ENCODE measurements at places on chromosomes 3 and 15.

DNA sequence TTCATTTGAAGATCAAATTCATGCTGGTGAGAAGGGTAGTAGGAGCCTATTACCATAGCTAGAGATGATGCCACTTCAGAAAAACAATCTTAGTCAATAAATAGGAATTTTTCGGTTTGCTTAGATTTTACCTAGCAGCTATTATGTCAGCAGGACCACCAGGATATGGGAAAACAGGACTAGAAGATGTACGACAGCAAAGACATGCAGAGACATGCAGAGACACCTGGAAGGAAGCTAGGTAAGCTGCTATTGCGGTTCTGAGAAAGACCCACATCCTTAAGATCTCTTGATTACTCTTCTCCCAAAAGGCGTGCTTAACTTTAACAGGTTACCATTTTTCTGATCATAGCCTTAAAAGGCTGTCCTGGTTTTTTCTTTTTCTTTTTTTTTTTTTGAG lies 64.8 kb upstream of the THSD4 start:
- no peak for DNase-seq

DNA sequence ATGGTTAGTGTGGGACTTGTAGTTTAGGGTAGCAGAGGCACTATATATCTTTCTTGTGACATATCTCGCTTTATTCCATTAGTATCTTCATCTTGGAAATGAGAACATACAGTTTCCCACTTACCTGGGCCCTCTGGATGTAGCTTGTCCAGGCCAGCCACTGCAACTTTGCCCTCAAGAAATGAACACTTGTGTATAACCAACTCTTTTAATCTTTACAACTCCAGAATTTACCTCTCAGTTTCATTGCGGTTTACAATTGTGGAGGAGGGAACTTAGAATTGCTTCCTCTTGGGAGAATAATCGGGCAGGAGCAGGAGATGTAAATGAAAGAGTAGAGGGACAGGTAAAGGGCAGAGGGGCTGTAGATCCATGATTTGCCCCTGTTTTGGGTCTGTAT lies 18.4 kb upstream of the TRA2B start:
- no peak for DNase-seq

DNA sequence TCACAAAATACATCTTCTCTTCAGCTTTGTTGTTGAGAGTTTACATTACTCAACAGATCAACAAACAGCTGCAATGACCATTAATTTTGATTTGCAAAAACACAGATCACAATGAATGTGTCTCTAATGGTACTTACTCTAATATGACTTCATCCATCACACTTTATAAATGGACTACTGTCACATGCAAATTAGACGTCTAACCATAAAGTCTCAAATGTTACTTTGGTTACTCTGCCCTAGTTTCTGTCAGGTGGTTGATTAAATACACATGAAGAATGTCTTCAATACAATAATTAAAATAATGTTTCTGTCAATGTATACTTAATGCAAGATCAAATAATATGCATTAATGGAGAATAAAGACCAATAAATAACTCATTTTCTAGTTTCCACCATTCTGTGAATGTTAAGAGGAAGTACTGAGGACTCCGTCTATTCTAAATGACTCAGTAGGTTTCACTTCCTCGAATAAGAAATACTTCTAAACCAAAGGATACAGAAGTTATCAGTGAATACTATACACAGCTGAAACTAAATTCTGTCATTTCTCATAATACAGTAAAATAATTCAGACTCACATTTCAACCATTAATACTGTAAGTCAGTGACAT lies 145.8 kb downstream of the CBLB start:
- no peak for DNase-seq

GRCh38 chr15:53758412-53758811 lies 1.1 kb downstream of the WDR72 start:
- DNase-seq: no peak

GRCh38 chr15:40762919-40763800 lies 708 bp upstream of the GCHFR start:
- peak; percentile 70 for DNase-seq

- DNase-seq: no peak
Observed at GRCh38 chr3:120516136-120516535, 65.3 kb upstream of the FSTL1 start.

DNA sequence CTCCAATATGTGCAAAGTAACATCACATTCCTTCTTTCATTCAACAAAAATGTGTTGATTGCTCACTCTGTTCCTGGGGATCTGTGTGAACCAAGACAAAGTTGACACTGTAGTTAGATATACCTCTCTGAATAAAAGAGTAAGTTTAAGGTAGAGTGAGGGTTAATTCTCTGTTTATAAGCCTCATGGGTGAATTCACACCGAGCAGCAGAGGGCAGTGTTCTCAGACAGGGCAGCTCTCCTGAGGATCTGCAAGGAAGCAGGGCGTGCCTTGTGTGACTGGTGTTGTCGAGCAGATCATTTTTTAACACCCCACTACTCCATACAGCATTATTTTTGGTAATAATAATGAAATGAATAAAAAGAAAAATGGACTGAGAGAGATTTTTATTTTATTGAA lies 34.4 kb downstream of the PAQR9 start:
- peak; percentile 59 for DNase-seq

DNA sequence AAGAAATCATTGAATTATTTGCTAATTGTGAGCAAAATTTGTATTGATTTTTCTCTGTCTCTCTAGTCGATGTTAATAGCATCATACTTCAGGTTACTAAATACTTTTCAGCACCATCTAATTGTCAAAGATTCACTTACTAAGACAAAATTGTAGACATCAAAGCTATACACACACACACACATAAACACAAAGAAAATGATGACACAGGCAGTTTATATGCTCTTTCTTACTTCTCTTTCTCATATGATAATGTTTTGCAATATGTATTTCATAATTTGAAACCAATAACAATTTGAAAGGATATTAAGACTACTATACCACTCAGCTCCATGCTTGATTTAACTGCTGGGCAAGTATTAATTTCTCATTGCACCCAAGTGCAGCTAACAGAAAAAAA lies 406.2 kb downstream of the ROBO2 start:
- DNase-seq: no peak

- peak; percentile 47 for DNase-seq
Observed at GRCh38 chr3:39126532-39127071, 19.1 kb downstream of the TTC21A start.

DNA sequence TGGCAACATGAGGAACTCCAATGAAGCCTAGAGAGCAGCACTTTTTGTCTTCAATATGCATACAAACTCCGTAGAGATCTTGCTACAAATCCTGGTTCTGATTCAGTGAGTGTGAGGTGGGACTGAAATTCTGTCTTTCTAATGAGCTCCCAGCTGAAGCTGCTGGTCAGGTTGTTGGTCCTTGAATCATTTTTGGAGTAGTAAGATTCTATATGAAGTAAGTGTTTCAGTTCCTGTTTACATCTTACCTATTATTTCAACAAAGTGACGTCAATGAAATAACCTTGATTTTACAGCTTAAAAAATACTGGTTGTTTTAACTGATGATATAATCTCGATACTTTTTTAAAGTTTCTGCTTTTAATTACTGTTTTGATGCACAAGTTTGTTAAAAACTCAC lies 33.9 kb downstream of the SHQ1 start:
- DNase-seq: no peak

GRCh38 chr15:31013863-31014607 lies 22.6 kb upstream of the MTMR10 start:
- no peak for DNase-seq

GRCh38 chr3:121794264-121794983 lies 40.4 kb downstream of the IQCB1 start:
- DNase-seq: no peak

GRCh38 chr3:170982733-170983132 lies 43.8 kb downstream of the SLC2A2 start:
- DNase-seq: no peak

DNA sequence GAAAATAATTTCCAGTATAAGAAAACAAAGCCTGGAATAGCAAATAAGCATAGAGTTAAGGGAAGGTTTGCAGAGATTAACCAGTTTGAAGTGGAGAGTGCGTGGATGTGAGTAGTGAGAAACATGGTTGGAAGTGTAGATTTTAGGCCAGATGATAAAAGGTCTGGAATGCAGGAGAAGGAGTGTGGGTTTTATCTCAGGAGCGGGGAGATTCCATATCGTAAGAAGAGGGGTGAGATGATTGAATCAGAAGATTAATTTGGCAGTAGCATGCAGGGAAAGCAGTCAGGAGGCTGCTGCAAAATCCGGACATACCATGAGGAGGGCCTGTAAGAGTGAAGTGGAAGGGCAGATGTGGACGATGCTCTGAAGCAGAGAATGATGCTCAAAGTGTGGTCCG lies 13.7 kb downstream of the PPARG start:
- no peak for DNase-seq

DNA sequence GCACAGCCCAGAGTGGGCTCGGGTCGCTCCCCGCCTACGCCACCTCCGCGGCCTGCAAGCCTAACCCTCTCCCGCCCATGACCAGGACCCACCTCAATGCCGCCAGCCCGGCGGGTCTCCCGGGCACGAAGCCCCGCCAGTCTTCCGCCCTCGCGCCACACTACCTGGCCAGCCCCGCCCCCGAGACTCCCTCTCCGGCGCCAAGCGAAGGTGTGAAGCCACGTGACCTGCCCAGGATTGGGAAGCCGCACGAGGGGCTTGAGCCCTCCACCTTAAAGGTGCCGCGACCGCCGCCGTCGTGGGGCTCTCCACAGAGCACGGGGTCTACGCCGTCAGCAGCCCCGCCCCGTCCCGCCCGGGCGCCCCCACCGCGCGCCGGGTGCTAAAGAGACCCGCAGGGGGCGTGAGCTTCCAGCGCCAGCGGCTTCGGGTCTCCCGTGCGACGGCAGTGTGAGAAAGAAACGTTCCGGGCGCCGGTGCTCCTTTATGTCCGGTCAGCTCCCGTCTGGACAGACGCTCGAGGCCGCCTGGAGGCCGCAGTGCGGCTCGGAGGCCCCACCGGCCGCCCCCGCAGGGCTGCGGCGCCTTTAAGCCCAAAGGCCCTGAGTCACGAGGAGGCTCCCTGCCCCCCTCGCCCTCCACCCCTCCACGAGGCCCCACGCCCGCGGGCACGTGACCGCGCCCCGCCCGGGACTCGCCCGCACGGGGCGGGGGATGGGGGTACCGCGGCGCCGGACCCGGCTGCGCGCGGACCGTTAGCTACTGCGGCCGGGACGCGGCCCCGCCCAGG lies at the start of gene CPEB1:
CPEB1 (minus strand) TSS at position 319 of the 790 bp plus-strand sequence. CDS start 18,904 bp downstream, outside the sequence.
- peak; percentile 53 for DNase-seq

DNA sequence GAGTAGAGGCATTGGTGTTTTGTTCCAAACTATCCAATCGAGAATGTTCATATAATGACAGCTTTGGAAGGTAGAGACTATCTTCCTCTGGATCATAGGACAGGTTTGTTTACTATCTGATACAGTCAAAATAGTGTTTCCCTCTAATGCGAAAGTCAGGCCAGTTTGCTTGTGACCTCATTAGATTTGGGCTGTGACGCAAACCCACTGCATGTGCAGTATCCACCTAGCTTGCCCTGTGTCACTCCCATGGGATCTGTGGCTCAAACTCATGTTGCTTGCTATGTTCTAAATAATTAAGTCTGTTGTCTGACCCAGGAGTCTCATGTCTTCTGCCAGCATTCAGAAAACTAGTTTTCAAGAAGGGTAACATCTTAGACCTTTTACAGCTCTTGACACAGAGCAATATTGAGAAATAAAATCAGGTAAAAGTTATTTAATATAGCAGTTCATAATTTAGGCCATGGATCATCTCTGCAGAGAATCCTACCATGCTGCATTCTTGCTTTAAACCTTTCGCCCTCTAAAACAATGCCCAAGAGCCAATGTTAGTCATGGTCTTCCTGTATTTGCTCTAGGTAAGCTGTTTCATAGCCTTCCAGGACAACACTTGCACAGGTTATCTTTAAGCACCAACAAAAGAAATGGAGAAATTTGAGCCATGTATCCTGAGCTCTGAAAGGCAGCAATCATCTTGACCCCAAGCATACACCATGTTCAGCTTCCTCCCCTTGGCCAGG lies 26.4 kb downstream of the NIT2 start:
- DNase-seq: no peak

DNA sequence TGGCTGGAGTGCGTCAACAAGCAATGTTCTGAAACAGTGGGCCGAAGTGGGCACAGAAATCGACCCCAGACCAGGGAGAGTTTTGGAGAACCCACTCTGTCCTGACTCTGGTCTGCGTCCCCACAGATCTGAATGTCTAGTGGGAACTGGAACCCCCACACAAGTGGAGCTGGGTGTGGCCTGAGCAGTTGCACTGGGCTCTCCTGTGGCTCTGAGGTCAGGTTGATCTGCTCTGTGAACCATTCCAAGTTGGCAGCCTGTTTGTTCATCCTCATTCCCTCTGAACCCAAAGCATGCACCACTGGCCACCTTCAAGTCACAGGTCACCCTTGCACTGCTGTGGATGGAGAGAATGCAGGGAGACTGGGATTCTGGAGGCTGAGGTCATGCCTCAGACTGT lies 60.5 kb downstream of the STARD5 start:
- no peak for DNase-seq

DNA sequence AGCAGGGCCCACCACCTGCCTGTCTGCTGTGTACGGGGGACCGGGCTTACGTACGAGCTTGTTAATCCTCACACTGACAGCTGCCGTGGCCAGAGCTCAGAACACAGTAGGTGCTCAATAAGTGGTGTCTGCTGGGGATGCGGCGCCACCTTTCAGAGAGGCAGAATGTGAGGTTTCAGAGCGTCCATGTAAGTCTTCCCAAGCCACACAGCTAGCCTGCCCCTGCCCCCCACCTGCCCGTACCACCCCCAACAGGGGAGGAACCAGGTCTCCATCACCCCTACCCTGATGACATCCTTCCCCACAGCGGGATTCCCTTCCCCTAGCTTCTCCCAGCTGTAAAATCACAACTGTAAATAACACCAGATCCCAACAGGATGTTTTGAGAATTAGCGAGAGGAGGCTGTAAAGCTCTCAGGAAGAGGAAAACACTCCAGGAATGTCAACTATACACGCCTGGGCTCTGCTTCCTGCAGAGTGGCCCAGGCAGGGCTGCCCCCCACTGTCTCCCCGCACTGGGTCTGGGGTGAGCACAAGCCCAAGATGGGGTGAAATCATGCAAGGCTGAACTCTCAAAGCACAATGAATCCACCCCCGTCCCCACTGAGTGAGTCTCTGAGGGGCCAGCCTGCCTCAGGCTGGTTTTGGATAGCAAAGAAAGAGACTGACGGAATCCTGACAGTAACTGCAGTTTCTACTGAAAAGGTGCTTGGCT lies 250.1 kb upstream of the LYSMD4 start:
- no peak for DNase-seq

Measured in stimulated activated CD4-positive, alpha-beta T cell treated with anti-CD3 and anti-CD28 coated beads, Interleukin-15, amount 100 ng/mL, for 24 hours (primary cell).